T-cell (primary cell): ENCODE measurements at places on chromosomes 7 and 10. TPM values are rescaled to one million over a fixed set of nuclear protein-coding genes. Genes with fewer than 3 reads are reported as not detected.

Gene MLLT10
- total RNA-seq, result 63.5 TPM

Gene DPP6
- total RNA-seq, result not detected

Gene SNCG
- not detected for total RNA-seq

Gene CLDN3
- 0.26 TPM for total RNA-seq

DNA sequence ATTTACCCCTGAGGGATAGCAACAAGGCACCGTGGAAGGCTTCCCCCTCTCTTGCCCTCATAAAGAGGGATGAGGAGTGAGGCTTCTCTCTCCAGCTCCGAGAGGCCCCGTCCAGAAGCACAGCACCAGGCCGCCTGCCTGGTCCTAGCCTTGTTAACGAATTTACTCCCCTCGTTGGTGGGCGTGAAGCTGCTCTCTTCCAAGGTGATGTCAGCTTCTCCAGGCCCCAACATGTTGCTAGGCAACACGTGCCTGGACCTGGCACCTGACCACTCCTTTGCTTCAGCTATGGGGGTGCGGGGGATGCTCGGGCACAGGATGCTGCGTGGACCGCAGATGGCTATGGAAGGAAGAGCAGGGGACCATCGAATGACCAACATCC is 135.2 kb upstream of the MGMT start:
- no peaks in the 10 kb centered on the region for H3K36me3 ChIP-seq
- H3K27ac ChIP-seq, result no peak overlapping the region
- peaks cover 5% of the 10 kb centered on the region for H3K4me1 ChIP-seq

- H3K27ac ChIP-seq, result no peak within 1 kb of the TSS
- peaks cover 2% of the 10 kb centered on the region for H3K4me1 ChIP-seq
- H3K36me3 ChIP-seq, result no peaks in the 10 kb centered on the region
Measured at GRCh38 chr7:37683246-37684120, at the start of gene GPR141. Gene GPR141, plus strand, starts transcription at chr7:37683766. Its CDS starts 56,628 bp downstream, at chr7:37740394.

Gene LOXL4
- not detected for total RNA-seq

DNA sequence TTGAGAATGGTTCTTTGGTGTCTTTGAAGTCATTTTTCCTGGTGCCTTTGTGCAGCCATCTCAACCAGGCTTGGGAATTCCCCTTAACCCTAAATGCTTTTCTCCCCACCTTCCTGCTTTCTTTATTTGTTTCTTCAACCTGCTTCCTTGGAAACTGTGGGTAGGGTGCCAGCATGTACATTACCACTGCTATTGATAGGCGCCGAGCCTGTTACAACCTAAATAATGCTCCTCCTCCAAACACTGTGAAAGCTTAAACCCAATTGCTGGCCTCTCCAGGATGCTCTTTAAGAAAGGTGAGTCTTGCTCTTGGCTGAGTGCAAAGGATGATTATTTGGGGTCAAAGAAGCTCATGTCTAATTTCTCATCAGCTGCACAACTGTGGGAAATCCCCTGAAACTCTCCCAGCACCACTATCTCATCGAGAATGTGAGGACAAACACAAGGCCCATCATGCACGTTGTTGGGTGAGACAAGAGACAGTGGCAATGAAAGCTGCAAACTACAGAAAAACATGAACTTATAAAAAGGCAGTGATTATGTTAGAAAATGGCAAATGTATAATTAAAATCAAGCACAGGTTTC is 285.5 kb upstream of the IGFBP3 start:
- no peak overlapping the region for H3K4me3 ChIP-seq
- no peaks in the 10 kb centered on the region for H3K27me3 ChIP-seq
- no peak for DNase-seq

GRCh38 chr7:53426145-53426750 is 390.8 kb downstream of the POM121L12 start:
- no peak overlapping the region for H3K27ac ChIP-seq
- no peaks in the 10 kb centered on the region for H3K4me1 ChIP-seq
- no peak for DNase-seq
- no peaks in the 10 kb centered on the region for H3K27me3 ChIP-seq
- no peak overlapping the region for H3K4me3 ChIP-seq

Gene ZNF117
- 2.7 TPM for total RNA-seq

DNA sequence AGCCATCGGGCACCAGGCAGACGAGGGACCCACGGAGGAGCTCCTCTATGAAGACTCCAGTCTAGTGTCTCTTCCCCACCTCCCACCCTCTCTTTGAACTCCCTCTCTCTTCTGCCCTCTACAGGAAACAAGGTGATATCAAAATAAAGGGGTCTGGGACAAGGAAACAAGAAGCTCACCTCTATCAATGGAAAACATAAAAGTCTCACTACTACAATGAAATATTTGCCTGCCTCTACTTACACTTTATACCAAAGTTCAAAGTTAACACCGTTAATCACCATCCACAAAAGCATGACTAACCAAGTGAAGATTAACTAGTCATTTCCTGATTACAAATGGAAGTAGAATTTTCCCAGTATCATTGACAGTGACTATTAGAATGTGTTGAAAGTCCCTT is 82.2 kb downstream of the PARD3 start:
- no peaks in the 10 kb centered on the region for H3K4me1 ChIP-seq
- no peak overlapping the region for H3K27ac ChIP-seq
- no peak for DNase-seq
- H3K36me3 ChIP-seq, result no peaks in the 10 kb centered on the region
- H3K4me3 ChIP-seq, result no peak overlapping the region
- H3K27me3 ChIP-seq, result no peaks in the 10 kb centered on the region

Gene TDRD1
- total RNA-seq, result 0.13 TPM

Gene CYP3A7
- total RNA-seq, result not detected

GRCh38 chr7:151273651-151274390 is 25.3 kb upstream of the SMARCD3 start:
- no peak overlapping the region for H3K4me3 ChIP-seq
- H3K27me3 ChIP-seq, result no peaks in the 10 kb centered on the region
- no peak overlapping the region for H3K27ac ChIP-seq
- H3K4me1 ChIP-seq, result no peaks in the 10 kb centered on the region
- no peaks in the 10 kb centered on the region for H3K36me3 ChIP-seq
- no peak for DNase-seq

GRCh38 chr10:32501906-32502305 is 56.0 kb downstream of the CCDC7 start:
- H3K4me3 ChIP-seq, result no peak overlapping the region
- H3K36me3 ChIP-seq, result no peaks in the 10 kb centered on the region
- H3K27me3 ChIP-seq, result no peaks in the 10 kb centered on the region
- no peak overlapping the region for H3K27ac ChIP-seq

DNA sequence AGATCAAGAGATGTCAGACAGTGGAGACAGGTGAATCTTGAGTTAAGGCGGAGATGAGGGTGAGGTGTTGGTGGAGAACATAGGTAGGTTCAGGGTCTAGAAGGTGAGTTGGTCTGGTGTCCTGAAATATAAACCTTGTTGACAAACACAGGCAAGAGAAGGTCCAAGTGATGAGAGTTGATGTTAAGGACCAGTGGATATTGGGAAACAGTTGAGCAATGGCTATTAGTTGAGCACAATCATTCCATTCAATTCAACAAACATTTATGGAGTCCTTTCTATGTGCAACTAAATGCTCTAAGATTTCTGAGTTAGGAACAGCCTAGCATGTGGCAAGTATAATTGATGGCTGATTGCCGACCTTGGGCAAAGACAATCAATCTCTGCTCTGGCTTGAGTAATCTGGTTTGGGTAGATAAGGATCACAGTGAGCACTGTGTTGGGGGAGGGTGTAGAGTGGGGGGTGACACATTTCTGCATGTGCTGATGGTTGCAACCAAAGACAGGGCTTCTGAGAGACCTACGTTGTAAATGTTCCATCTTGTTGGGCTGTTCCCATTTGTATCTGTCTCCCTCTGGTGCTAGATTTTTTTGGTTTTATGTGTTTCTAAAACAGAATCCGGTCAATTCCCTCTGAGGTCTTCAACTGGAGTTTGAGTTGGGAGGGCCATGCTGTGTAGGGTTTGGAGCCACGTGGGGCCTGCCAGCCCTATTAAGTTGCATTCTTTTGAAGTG is 201.1 kb downstream of the BAMBI start:
- H3K36me3 ChIP-seq, result no peaks in the 10 kb centered on the region
- no peaks in the 10 kb centered on the region for H3K4me1 ChIP-seq
- H3K27me3 ChIP-seq, result no peaks in the 10 kb centered on the region
- no peak for DNase-seq
- H3K4me3 ChIP-seq, result no peak overlapping the region

DNA sequence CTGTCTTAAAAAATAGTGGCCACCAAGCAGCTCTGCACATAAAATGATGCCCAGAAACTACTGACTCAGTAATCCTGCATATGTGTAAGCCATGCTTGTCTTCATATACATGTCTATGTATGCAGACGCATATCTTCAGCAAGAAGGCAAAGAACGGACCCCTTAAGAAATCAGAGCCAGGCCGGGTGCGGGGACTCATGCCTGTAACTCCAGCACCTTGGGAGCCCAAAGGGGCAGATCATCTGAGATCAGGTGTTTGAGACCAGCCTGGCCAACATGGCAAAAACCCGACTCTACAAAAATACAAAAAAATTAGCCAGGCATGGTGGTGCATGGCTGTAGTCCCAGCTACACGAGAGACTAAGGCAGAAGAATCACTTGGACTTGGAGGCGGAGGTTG is 295.0 kb downstream of the TCERG1L start:
- H3K4me1 ChIP-seq, result no peaks in the 10 kb centered on the region
- peaks cover 10% of the 10 kb centered on the region for H3K27me3 ChIP-seq
- no peak overlapping the region for H3K4me3 ChIP-seq
- H3K36me3 ChIP-seq, result no peaks in the 10 kb centered on the region
- no peak overlapping the region for H3K27ac ChIP-seq

Gene OR6V1
- total RNA-seq, result not detected

DNA sequence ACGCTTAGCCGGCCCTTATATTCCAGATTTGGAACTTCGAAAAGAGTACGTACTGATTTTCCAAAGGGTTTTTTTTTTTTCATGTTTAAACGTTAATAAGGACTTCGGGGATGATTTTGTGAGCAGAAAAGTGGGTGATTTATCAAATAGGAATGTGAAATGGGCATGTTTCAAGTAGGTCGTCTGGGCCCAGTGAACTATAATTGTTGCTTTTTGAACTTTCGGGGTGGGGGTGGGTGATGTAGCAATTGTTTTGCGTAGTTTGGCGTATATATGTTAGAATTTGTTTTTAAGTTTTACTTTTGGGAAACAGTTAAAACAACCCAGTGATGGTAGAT is 299 bp upstream of the PBLD start:
- H3K4me1 ChIP-seq, result peaks cover 19% of the 10 kb centered on the region
- H3K27me3 ChIP-seq, result no peaks in the 10 kb centered on the region

Gene CPA2
- total RNA-seq, result 2.2 TPM

DNA sequence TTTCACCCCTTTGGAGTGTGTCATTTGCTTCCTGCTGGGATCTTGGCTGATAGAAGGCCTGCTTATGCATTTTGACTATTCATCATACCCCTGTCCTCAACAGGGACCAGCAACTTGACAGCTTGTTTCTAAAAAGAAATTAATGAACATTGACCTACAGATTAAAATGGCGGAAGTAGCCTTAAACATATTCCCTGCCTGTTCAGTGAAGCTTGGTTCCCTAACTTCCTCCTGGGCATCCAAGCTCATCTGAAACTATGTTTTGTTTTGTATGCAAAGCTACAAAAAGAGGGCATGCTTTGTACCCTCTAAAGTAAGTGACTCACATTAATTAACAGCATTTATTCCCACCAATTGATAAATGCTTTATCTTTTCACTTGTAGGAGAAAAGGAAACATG is 26.8 kb upstream of the CDK14 start:
- no peaks in the 10 kb centered on the region for H3K36me3 ChIP-seq
- H3K4me3 ChIP-seq, result no peak overlapping the region
- no peaks in the 10 kb centered on the region for H3K27me3 ChIP-seq
- no peak overlapping the region for H3K27ac ChIP-seq

Gene ASAH2
- total RNA-seq, result 3.7 TPM

- H3K27ac ChIP-seq, result peak overlapping the region; percentile 90
- H3K36me3 ChIP-seq, result no peaks in the 10 kb centered on the region
- no peak overlapping the region for H3K4me3 ChIP-seq
- no peaks in the 10 kb centered on the region for H3K27me3 ChIP-seq
- no peaks in the 10 kb centered on the region for H3K4me1 ChIP-seq
Measured at GRCh38 chr10:44576702-44577191, 191.8 kb upstream of the CXCL12 start.

GRCh38 chr10:73837072-73837471 is 25.7 kb upstream of the NDST2 start:
- no peak overlapping the region for H3K4me3 ChIP-seq
- H3K27ac ChIP-seq, result no peak overlapping the region
- no peaks in the 10 kb centered on the region for H3K4me1 ChIP-seq
- H3K36me3 ChIP-seq, result peaks cover 14% of the 10 kb centered on the region
- DNase-seq, result no peak

Gene PNLIPRP2
- total RNA-seq, result not detected

Gene KIAA1217
- 0.12 TPM for total RNA-seq

Gene SPDYE2
- 0.58 TPM for total RNA-seq

Gene LRRC61
- total RNA-seq, result 8.8 TPM

Gene GALNT17
- total RNA-seq, result not detected

Gene SPACDR
- total RNA-seq, result 1.3 TPM

DNA sequence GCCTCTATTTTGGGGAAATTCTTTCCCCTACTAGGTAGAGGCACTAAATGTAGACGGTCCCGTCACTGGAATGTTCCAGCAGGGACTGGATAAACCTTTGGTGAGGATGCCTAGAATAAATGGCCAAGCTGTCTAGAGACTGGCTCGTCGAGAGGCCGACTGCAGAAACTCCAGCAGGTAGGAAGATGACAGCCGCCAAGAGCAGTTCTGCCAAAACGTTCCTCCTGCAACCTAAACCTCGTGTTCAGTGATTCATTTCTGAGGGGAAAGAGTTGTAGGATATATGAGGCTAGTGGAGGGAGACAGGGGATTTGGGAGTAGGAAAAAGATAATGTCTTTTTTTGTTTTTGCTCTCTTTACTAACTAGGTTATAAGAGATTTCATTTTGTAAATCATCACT is 184.7 kb upstream of the GDF10 start:
- no peaks in the 10 kb centered on the region for H3K4me1 ChIP-seq
- no peaks in the 10 kb centered on the region for H3K36me3 ChIP-seq
- no peak for DNase-seq
- peaks cover 2% of the 10 kb centered on the region for H3K27me3 ChIP-seq

DNA sequence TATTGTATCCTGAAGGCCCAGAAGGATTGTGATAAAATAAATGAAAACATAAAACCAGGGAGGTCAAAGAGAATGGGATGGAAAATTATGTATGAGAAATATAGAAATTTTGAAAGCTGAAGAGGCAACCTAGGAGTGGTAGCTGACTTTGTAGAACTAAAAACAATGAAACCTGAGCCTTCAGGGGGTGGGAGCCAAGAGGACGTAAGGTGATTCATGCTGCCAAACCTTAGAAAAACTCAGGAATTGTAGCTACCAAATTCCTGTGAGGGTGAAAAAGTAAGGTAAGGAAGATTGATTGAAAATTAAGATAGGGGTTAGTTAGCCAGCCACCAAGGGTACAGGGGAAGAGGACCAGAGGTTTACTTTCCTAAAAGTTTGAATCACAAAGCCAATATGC is 213.2 kb downstream of the KCND2 start:
- no peaks in the 10 kb centered on the region for H3K4me1 ChIP-seq
- DNase-seq, result no peak
- H3K27me3 ChIP-seq, result no peaks in the 10 kb centered on the region

Gene UPK3B
- total RNA-seq, result 6.1 TPM

GRCh38 chr7:151032936-151033863 is 5.0 kb downstream of the ABCB8 start:
- peaks cover 13% of the 10 kb centered on the region for H3K4me1 ChIP-seq
- no peak overlapping the region for H3K4me3 ChIP-seq
- H3K36me3 ChIP-seq, result peaks cover 48% of the 10 kb centered on the region
- H3K27me3 ChIP-seq, result no peaks in the 10 kb centered on the region
- DNase-seq, result no peak
- H3K27ac ChIP-seq, result no peak overlapping the region

Gene TMEM236
- 0.07 TPM for total RNA-seq

Gene SAMD9L
- total RNA-seq, result 45.5 TPM

GRCh38 chr10:100636848-100637553 is 101.3 kb downstream of the HIF1AN start:
- peaks cover 8% of the 10 kb centered on the region for H3K27me3 ChIP-seq
- no peak overlapping the region for H3K27ac ChIP-seq
- no peak overlapping the region for H3K4me3 ChIP-seq
- H3K36me3 ChIP-seq, result no peaks in the 10 kb centered on the region
- H3K4me1 ChIP-seq, result no peaks in the 10 kb centered on the region
- DNase-seq, result no peak
